NCI-H1048 (cell line): ENCODE measurements at places on chromosomes 5 and 9.

DNA sequence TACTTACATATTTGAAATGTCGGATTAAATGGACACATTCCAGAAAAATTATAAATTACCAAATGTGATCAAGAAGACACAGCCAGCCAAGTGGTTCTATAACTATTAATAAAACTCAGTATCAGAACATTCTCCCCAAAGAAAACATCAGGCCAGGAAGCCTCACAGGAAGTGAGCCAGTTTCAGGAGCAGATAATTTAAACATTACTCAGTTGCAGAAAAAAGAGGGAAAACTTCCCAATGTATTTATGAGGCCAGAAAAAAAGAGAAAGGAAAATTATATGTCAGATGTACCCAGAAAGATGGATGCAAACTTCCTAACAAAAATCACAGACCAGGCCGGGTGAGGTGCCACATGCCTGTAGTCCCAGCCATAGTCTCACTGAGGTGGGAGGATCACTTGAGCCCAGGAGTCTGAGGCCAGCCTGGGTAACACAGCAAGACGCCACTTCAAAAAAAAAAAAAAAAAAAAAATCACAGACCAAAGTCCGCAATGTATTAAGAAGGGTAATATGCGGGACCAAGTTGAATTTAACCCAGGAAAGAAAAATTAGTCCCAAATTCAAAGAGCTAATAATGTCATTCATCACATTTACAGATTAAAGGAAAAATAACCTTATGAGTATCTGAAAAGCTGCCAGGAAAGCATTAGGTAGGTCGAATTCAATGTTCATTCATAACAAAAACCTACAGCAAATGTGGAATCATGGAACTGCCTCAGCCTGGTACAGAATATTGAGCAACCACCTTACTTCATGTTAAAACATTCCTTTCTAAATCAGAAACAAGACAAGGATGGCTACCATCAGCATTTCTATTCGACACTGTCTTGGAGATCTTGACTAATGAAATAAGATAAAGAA lies 37.2 kb upstream of the NRARP start:
- DNase-seq: no peak

GRCh38 chr5:9765419-9766140 lies 135.4 kb upstream of the TAS2R1 start:
- no peak for DNase-seq

DNA sequence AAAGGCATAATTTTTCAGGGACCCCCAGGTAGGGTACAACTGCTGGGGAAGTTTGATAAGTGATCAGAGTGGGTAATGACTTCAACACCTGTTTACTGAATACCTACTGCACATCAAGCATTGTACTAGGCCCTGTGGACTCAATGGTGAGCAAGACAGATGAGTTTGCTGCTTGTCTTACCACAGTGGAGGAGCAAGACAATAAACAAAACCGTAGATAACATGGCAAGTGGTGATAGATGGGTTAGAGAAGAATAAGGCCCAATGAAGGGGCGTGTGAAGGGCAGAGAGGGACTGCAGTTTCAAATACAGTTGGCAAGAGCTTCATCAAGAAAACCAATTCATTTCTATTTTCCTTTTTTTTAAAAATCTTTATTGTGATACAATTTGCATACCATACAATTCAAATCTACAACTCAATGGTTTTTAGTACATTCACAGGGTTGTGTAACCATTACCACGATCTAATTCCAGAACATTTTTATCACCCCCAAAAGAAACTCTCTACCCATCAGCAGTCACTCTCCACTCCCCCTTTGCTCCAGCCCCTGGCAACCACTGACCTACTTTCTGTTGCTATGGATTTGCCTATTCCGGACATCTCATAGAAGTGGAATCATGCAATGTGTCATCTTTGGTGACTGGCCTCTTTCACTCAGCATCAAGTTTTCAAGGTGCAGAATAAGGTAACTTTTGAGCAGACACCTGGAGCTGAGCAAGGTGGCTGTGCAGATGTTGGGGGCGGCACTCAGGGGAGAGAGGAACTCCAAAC lies 31.9 kb upstream of the HAND1 start:
- no peak for DNase-seq

- no peak for DNase-seq
These were observed 20.3 kb downstream of the LPCAT1 start for GRCh38 chr5:1503241-1504068.

GRCh38 chr5:62538017-62538942 lies 40.3 kb upstream of the LRRC70 start:
- no peak for DNase-seq

GRCh38 chr9:77997611-77998284 lies 33.9 kb downstream of the GNAQ start:
- no peak for DNase-seq

- DNase-seq: no peak
These were observed 11.0 kb upstream of the ZBTB43 start for GRCh38 chr9:126793686-126794417.

DNA sequence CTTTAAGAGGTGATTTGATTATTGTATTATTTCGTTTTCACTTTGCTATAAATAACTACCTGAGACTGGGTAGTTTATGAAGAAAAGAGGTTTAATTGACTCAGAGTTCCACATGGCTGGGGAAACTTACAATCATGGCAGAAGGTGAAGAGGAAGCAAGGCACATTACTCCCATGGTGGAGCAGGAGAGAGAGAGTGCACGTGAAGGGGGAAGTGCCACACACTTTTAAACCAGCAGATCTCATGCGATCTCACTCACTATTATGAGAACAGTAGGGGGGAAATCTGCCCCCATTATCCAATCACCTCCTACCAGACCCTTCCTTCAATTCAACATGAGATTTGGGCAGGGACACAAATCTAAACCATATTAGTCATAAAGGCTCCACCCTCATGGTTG lies 36.1 kb upstream of the NDFIP1 start:
- DNase-seq: no peak

DNA sequence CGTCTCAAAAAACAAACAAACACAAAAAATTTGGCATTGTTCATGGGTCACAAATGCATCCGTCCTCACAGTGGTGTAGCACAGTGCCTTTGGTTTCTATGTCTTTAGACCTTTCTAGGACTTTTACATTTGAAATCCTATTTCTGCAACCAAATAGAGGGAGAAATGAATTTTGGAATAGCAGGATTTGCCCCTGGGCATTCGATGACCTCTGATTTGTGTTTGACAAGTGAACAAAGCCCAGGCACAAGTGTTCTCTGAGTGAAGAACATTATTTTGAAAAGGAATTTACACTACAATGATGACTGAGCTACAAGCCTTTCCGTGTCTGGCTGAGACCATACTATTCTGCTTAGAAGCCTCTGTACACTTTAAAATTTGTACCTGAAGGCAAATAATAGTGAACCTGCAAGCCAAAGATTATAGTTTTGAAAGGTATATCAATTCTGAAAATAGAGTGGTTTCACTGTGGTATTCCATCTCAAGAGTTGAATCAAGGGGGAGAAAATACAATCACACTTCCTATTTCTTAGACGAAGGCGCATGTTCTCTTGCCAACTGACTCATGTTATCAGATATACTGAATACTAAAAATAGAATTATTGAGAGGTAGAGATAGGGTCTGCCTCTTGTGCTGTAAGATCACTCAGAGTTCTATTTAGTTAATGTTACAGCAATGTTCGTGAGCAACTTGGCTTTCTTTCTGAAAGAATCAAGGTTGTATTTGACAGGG lies 297.6 kb downstream of the KDM4C start:
- no peak for DNase-seq
